Memory B cell (primary cell): ENCODE measurements at places on chromosomes 7 and 10.

DNA sequence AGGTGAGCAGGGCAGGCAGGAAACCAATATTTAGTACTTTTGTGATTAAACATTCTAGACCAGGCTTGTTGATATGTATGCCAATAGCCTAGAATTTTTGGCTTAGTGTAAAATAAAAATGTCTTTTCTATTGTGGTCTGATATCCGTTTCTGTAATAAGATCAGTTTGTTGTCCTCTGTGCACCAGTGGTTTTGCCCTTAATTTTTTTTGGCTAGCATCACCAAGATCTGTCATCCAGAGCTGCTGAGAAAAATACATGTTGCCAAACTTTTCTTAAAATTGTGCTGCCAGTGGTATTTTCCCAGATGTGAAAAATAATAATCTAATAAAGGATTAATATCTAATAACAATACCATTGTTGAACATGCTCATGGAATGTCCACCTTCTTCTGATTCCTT, 115.6 kb downstream of the TWIST1 start:
- DNase-seq, result no peak

DNA sequence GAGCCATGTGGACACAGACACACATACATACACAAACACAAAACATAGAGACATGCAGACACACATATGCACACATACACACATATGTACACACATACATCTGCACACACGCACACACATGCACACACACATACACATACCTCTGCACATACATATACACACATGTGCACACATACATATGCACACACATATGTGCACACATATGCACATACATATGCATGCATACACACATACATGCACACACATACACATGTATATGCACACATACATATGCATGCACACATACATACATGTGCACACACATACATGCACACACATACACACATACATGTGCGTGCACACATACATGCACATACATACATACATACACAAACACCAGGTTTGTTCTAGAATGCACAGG, 236.3 kb upstream of the FOXK1 start:
- no peak for DNase-seq

DNA sequence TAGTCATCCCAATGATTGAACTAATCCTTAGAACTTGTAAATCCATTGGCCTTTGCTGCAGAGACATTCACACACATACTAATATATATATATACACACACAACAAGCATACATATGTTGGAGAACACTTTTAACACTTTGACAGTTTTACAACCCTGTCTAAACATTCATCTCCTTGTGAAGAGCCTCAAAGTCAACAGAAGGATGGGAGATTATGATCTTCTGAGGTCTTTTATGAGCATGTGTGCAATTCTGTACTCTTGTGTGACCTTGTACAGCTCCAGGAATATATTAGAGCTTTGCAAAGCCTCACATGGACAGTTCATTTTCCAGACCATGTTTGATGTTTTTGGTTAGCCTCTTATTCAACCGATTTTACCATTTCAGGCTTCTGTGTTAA, 589.0 kb downstream of the NXPH1 start:
- no peak for DNase-seq

DNA sequence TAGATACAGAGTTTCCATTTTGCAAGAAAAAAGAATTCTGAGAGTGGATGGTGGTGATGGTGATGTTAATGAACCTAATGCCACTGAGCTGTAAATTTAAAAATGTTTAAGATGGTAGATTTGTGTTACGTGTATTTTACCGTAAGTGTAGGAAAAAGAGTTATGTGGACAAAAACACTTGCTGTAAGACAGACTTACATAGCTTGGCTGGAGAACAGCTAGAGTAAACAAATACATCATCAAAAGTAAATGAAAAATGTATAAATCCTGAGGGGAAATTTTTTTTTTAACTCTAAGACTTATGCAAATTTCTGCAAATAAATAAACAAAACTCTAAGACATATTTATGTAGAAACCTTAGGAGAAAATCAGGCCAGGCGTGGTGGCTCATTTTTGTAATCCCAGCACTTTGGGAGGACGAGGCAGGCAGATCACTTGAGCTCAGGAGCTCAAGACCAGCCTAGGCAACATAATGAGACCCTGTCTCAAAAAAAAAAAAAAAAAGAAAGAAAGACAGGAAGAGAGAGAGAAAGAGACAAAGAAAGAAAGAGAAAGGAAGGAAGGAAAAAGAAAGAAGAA, 66.2 kb upstream of the CDK13 start:
- no peak for DNase-seq

GRCh38 chr7:118184565-118184940, 589 bp downstream of the LSM8 start:
- no peak for DNase-seq

DNA sequence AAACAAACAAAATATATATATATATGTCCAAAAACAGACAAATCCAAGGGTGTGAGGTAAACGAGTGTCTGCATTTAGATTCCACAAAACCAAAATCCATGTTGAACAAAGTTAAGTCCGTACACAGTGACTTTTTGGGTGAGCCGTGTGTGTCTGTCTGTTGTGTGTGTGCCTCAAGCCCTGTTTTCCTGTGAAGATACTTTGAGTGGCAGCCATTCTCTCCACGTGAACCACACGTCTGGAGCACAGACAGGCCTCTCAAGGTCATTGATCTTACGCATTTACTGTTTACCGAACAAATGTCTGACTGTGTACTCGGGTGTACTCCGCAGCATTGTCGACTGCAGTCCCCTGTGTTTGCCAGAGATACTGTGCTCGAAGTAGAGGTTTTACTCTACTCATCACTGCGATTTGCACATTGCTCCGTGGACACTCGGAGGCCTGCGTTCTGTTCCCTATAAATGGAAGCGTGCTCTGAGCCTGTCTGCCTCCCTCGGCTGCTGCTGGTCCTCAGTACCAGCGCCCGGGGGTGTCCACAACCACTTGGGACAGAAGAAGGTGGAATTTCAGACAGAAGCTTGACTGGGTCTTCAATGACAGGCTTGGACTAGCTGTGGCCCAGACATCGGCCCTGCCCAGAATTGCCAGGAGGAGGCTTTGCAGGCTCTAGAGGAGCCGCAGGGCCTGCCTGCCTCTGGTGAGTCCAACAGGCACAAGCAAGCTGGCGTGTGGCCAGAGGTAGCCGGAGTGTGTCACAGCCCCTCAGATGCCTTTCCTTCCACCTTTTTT, 22.1 kb downstream of the CYP17A1 start:
- DNase-seq, result no peak

DNA sequence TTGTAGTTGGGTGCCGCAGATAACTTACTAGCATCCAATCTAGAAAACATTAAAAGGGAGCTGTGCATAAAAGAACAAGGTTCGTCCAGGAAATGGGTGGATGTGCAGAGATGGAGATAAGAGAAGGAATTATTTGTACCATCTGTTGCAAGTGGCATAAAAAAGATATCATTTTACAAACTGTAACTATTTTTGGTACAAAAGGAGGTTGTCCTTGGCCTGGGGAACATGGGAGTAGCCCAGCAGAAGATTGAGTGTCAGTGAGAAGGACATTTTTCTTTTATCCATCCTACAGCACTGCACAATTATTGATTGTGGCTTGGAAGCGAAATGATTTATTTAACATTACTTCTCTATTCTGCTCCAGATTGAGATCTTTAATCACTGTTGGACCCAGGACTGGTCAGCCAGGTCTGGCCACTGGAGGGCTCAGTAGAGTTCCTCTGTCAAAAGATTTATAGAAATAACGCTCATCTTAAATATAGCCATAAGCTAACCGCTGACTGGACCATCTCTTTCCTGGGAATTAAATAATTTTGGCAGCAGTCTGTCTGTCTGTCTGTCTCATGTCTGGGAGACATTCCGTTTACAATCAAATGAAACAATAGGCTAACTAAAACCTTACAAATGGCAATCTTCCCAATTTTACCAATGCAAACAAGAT, 254.1 kb downstream of the KIAA1217 start:
- DNase-seq, result no peak

GRCh38 chr10:72275351-72276012, 1.8 kb downstream of the DDIT4 start:
- DNase-seq, result no peak

GRCh38 chr7:107563081-107563774, 492 bp downstream of the COG5 start:
- DNase-seq, result peak; percentile 13

GRCh38 chr10:116141246-116141645, 131.8 kb downstream of the GFRA1 start:
- DNase-seq, result no peak

- no peak for DNase-seq
Measured at GRCh38 chr7:578386-578785, 58.7 kb upstream of the PDGFA start.

GRCh38 chr7:14507617-14508016, 394.9 kb downstream of the DGKB start:
- no peak for DNase-seq

DNA sequence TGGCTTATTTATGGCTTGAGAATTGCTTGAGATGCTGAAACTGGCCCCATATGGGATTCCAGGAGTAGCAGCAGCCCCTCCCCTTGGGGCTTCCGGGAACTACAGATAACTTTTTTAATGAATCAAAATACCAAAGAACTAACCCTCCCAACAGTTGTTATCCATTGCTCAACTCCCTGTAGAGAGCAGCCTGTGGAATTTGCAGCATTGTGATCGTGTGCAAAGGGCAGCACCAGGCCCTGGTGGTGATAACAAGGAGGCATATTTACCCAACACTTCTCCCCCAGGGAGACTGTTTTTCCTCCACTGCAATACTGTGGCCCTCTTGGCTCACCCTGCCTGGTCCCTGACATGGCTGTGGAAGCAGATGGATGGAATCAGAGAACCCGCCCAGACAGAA, 196.2 kb downstream of the PLXNA4 start:
- DNase-seq, result no peak

- peak; percentile 11 for DNase-seq
Measured at GRCh38 chr7:136086712-136087111, 109.6 kb upstream of the MTPN start.

DNA sequence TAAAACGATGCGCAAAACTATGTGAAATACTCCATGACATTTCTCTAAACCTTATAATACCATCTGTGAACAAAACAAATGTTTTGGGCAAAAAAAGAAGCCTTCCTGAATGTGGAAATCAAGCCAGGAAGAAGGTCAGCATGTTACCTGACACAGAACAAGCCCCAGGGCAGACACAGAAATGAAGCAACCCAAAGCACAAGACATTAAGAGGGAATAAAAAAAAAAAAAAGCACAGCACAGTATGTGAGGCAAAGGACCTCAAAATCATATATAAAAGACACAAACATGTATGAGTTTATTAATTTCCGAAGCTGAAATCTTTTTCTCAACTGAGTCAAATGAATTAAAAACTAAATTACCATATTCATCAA, 161.8 kb downstream of the SKIDA1 start:
- no peak for DNase-seq

- no peak for DNase-seq
Measured at GRCh38 chr10:22229802-22230157, 12.0 kb upstream of the EBLN1 start.

GRCh38 chr7:147483634-147484292, 1106.8 kb upstream of the C7orf33 start:
- no peak for DNase-seq

GRCh38 chr10:98134117-98134430, 383 bp upstream of the R3HCC1L start:
- DNase-seq, result no peak

DNA sequence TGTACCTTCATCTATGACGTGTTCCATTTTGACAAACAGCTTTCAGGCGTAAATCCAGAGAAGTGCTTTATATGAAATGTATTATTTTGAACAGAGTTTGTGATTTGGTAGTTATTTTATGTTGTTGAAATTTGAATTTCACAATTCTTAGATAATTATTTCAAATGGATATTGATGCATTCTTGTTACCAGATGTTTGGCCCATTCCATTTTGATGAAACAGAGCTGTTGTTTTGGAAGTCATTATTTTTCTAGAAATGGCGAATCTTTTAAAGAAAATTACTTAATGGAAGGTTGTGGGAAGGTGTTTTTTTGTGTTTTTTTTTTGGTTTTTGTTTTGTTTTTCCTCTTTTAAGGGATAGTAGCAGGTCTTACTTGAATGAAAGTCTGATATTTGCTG, 2.4 kb downstream of the OTUD1 start:
- no peak for DNase-seq

- DNase-seq, result no peak
Measured at GRCh38 chr10:35762311-35763030, 120.4 kb upstream of the FZD8 start.

GRCh38 chr7:90759710-90760109, 163.6 kb downstream of the CDK14 start:
- DNase-seq, result no peak

- no peak for DNase-seq
Measured at GRCh38 chr7:99669782-99670181, 10.0 kb downstream of the CYP3A5 start.

DNA sequence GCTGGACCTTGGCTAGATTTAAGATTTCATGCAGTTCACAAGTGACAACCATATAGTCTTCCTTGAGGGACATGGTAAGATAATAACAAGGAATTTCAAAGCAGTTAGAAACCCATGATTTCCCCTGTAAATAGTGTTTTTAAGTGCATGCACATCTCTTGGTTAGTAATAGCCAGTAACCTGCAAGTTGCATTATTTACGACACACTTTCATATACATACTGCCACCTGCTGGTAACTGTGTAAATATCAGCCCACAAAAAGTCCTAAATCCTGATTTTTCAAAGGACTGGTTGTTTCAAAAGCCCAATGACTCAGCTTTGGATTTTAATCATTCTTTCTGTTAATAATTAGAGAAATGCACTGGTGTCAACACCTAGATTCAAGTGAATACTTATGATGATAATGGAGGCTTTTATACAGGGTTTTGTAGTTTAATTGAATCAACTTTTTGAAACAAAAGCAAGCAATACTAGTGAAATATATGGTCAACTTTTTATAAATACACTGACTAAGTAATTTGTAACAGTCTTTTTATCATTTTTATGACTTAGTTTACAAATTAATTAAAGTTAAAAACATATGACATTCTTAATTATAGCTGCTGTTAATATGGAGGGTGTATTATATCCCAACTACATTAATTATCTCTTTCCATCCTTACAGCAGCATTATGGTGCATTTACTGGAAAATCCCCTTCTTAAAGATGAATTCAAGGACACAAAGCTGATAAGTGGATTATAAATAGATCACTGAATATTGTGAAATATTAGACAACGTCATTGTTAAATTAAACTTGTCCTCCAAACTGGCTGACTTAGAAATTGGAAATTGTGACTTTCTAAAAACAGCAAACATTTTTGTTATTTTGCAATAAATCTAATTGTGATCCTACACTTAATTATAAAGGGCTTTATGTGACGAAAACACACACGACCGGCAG, 367.7 kb upstream of the SEMA3D start:
- DNase-seq, result no peak

- no peak for DNase-seq
Measured at GRCh38 chr7:95481271-95482165, 4.2 kb upstream of the ASB4 start.

- no peak for DNase-seq
Measured at GRCh38 chr10:86815035-86815617, 58.7 kb downstream of the BMPR1A start.

DNA sequence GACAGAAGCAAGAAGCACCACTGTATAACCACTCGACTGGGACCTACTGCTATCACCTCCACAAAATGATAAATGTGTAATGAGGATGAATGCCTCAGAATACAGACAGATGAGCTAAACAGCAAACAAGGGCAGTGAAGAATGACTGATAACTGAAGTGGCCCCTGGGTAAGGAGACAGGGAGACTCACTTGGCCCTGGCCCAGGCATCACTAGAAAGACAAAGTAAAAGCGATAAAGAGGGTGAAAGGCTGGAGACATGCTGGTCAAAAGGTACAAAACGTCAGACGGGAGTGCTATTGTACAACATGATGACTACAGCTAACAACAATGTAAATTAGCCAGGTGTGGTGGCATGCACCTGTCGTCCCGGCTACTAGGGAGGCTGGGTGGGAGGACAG, 27.8 kb upstream of the APBB1IP start:
- no peak for DNase-seq
